Substantia nigra (tissue), 51 donors: ENCODE measurements at places on chromosomes 4 and X.
A peak's percentile ranks its signal among the peaks of the same experiment; 100 is the strongest.

GRCh38 chr4:98945297-98945850 lies 16.4 kb upstream of the EIF4E start:
- no peak for DNase-seq

- no peak for DNase-seq
Measured at GRCh38 chrX:65241059-65241721, 264.9 kb upstream of the ZC4H2 start.

DNA sequence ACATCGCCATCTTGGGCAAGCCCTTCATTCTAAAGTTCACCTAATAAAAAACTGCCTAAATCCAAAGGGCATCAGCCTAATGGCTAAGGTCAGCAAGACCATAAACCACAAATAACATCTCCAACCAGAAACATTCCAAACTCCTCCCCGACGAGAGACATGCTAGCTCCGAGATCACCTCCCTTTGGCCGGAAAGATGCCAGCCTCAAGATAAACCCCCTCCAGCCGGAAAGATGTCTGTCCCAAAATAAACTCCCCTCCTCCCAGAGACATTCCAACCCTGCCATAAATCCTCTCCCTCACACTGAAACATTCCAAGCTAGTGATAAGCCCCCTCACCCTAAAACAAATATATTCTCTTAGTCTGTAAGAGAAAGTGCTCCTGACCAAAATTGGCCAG lies 13.3 kb upstream of the DYNLT3 start:
- no peak for DNase-seq

GRCh38 chr4:173442223-173442932 lies 43.5 kb upstream of the SCRG1 start:
- no peak for DNase-seq

GRCh38 chr4:139054791-139055505 lies 39.4 kb downstream of the NOCT start:
- DNase-seq = no peak

GRCh38 chrX:48957477-48957826 lies at the start of gene OTUD5:
OTUD5 (minus strand) TSS chrX:48957607; CDS start chrX:48957570, 37 bp downstream.
- DNase-seq = peak; percentile 68

DNA sequence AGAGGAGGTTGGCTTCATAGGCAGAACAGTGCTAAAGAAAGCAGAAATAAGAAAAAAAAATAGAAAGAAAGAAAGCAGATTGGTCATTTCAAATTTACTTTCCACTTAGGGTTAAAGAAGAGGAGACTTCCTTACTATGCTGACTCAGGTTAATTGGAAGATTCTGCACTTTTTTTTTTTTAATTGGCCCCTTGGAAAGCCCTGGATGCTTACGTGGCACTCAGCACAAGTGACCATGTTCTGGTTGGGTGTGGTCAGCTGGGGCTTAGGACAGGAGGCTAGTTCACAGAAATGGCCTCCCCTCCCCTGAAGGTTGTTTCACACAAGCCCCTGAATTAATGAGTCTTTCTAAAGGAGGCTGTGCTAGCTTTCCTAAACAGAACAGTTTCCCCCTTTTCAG lies 14.5 kb downstream of the MAGEA9B start:
- DNase-seq = no peak
